Stimulated activated CD4-positive, alpha-beta T cell treated with anti-CD3 and anti-CD28 coated beads, TNF-alpha, amount 100 ng/mL, for 1 hour (primary cell): ENCODE measurements at places on chromosomes 13 and 19.

- no peak for DNase-seq
Observed at GRCh38 chr19:51664131-51664530, 17.5 kb upstream of the SIGLEC14 start.

GRCh38 chr13:73225990-73226389 is 167.2 kb downstream of the KLF5 start:
- DNase-seq, result no peak

DNA sequence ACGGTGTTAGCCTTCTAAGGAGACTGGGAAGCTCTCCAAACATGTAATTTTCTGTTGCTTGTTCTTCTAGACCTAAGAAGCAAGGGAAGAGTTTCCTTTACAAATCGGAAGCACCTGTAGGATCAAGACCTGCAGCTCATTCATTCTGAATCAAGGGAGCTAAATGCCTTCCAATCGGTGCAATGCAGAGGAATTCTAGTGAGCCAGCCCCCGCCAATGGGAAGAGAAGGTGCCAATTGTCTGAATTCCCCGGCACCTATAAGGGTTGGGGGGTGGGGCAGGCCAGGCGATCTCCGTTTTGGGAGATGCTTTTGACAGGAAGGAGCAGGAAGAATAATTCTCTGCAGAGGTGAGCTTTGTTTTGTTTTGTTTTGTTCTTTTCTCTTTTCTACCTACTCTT is 7.1 kb upstream of the NLRP13 start:
- DNase-seq, result no peak

- no peak for DNase-seq
Observed at GRCh38 chr13:95906999-95907398, 146.2 kb downstream of the UGGT2 start.

GRCh38 chr19:33125929-33126388 is 6.0 kb upstream of the WDR88 start:
- DNase-seq, result peak; percentile 27

GRCh38 chr13:20684546-20684945 is 19.0 kb upstream of the IL17D start:
- DNase-seq, result no peak

DNA sequence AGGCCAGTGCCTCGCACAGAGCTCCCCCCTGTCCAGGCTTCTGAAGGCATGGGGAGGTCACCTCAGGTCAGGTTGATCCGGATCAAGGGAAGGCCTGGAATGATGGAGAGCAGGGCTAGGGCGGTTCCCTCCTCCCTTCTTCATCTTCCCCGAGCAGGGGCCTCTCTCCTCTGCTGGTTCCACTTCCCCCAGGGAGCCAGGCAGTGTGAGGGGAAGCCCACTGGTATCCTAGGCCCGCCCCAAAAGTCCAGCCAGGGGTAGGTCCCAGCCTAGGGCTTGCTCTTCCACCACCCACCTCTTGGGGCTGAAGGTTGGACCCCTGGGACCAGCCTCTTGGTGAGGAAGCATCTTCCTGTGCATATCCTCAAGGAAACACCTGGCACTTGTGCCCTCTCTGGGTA is 16.4 kb upstream of the PRR19 start:
- no peak for DNase-seq

DNA sequence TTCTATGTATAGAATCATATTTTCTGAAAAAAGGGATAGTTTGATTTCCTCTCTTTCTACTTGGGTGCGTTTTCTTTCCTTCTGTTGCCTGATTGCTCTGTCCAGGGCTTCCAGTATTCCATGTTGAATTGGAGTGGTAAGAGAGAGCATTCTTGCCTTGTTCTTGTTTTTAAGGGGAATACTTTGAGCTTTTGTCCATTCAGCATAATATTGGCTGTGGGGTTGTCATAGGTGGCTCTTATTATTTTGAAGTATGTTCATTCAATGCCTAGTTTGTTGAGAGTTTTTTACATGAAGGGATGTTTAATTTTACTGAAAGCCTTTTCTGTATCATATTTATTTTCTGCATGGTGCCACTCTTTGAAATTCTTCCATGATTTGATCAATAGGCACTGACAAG is 173.5 kb upstream of the IRS2 start:
- no peak for DNase-seq

GRCh38 chr13:74306496-74306895 is 172.3 kb upstream of the KLF12 start:
- DNase-seq, result no peak

- DNase-seq, result no peak
Observed at GRCh38 chr19:27964185-27964584, 1248.8 kb downstream of the UQCRFS1 start.
